ENCODE measurements at places on chromosomes 1 and 21.
A peak's percentile ranks its signal among the peaks of the same experiment; 100 is the strongest.

DNA sequence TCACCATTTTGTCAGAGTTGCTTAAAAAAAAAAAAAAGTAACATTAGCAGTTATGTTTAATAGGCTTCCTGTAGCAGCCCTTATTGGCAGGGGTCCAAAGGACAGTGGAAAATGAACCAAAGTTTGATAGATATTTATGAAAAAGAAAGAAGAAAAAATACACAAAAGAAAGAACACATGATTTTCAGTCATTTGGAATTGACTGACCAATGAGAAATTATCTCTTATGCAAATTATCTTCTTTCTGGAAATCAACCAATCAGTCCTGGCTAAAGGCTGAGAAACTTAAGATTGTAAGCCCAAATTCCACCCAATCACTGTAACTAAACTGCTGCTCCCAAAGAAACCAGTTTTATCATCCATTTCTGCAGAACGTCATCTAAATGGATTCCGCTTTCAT is 282.4 kb downstream of the TM2D1 start:
- DNase-seq, result no peak

DNA sequence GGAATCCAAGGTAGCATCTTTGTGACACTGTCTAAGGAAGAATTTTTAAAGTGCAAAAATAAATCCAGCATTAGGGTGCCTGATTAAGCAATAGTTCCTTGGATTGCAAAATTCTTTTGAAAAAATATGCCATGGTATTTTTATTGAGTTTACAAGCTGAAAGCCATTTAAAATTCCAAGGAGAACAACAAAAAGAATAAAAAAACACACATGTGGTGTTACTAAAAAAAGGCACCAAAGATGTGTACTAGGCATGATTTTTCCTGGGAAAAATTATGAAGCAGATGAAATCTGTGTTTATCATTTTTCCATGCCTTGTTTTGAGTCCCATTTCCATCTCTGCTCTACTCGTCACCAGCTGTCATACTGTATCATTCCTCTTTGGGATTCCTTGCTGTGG is 157.0 kb upstream of the ZNHIT6 start:
- DNase-seq, result no peak

GRCh38 chr1:9476790-9477463 is 62.3 kb upstream of the SLC25A33 start:
- DNase-seq, result no peak

- peak; percentile 61 for DNase-seq
These were observed 65.5 kb upstream of the LRP8 start for GRCh38 chr1:53393325-53393792.

GRCh38 chr1:92902406-92902744 is 58.9 kb downstream of the DIPK1A start:
- no peak for DNase-seq

GRCh38 chr21:34181431-34182039 is 108.2 kb downstream of the MRPS6 start:
- no peak for DNase-seq

DNA sequence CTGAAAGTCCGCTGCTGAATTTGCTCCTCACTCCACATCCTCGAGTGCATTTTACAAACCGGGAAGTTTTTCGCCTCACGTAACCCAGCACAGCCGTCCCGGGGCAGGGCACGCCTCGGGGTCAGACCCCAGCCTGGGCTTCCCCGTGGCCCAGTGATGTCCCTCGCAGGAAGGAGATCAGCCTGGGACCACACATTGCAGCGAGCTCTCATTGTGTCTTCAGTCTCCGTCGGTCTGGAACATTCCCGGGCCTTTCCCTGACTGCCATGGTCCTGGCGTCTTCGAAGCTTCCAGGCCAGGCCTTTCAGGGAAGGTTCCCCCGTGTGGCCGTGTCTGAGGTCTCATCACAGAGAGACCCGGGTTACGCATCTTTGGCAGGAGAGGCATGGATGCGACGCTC is 43.5 kb downstream of the MORN1 start:
- DNase-seq, result no peak

DNA sequence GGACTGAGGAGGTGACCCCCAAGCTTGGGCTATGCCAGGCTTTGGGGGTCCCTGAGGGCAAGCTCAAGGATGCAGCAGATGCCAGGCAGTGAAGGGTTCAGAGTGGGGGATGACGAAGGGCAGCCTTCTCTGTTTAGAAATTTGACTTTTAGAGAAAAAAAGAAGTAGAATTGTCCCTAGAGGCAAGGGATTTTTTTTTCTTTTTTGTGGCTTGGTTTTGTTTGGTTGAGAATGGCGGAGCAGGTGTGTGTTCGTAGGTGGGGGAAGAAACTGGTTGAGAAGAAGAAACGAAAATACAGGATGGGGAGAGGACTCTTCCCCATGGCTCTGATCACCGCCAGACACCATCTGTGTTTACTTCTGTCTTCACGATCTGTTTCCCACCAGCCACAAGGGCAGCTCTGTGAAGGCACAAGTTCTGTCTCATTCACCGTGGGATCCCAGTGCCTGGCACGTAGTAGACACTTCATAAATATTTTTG is 8.2 kb downstream of the PLA2G5 start:
- DNase-seq, result no peak

- DNase-seq, result no peak
These were observed 12.5 kb upstream of the DISP3 start for GRCh38 chr1:11466416-11466815.

DNA sequence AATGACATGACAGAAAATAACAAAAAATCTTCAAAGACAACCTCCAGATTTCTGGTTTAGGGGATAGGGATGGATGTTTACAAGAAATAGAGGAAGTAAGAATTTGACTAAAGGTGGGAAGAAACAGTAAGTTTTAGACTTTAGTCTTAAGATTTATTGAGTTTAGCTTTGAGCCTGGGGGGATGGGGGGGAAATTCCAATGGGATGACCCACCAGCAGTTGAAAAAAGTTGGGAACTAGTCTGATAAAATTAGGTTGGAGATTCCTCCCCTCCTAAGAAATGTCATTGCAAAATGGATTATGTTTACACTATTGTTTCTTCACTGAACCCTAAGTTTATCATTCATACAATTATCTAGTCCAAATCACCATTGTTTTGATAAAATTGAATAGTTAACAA is 28.4 kb downstream of the WDR26 start:
- DNase-seq, result no peak

DNA sequence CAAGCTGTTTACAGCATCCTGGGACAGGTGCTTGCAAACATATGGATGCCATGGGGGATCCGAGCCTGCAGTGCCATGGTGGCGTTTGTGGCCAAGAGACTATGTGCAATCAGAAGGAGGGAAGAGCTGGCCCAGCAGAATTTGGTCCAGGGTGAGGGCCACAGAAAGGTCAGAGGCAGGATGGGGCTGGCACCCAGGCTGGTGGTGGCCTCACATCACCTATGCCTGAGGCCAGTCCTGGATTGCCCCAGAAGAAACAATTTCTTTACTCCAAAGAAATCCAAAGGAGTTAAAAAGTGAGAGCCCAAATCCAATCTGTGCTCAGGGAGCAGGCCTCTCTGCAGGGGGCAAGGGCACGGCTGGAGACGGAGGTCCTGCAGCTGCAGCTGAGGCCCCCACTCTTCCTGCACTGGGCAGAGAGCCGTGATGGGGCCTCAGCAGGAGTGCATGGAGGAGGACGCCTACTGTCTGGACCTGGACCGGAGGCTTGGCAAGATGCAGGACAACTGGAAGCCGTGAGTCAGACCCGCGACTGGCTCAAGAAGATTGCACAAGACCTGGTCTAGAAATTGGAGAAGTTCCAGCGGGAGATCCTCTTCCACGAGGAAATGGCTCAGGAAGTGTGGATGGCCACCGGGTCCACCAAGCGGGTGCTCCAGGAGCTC is 163.5 kb downstream of the RYR2 start:
- no peak for DNase-seq

DNA sequence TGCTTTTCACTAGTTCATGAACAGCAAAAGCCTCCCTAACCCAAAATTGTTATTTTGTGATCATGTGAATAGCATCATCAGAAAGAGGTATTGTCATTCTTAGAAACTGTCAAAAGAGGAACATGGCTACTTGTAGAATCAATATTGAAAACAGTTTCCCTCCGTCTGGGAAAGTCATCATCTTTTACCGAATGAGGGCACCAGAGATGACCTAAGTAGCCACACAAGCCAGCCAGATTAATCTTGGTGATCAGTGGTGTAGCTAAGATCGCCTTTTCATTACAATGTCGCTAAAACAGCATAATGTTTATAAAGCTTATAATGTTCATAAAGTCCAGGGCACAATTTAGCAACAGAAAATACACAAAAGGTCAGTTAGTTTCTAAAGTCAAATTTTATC is 136.1 kb downstream of the SIPA1L2 start:
- no peak for DNase-seq

All from activated T-helper 1 cell treated with anti-CD3 and anti-CD28 coated beads, Interleukin-12 subunit alpha, Interleukin-12 subunit beta, Interleukin-2, Interleukin-4 antibody, amounts not matched to agents 30 ng/mL and 10 ng/mL and 1 ng/mL, durations not matched to agents 14 hours and 24 hours and 36 hours (primary cell).